ENCODE measurements at places on chromosomes 3 and 15.

DNA sequence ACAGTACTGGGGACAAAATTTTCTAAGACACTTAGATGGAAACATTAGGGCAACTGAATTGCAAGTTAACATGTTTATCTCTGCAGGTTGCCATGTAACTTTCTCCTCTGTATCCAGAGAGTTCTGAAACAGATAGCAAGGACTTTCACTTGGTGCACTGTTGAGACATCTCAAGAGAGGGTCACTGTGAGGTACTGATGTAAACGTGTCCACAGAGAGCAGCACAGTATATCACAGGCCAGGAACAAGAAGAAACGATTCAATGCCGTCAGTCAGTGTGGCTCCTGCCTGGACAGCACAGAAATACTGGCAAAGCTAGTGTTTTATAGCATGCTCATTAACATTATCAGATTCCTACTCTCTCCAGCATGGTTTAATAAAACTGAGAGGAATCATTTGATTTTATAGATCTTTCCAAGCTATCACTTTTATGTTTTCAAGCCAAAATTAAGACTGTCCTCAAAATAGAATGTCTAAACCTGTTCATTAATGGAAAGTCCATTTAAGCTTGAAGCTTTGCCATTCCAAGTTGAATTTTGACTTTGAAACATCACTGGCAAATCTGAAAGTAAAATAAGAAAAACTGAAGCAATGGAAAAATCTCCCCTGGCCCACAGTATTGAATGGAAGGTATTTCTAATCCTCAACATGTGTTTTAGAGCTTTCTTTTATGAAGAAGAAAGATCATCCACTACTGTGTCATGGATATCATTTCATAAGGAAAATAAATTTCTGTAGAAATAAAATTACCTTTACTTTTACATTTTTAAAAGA is 102.7 kb downstream of the IMPG2 start:
- DNase-seq = no peak

GRCh38 chr3:62531981-62532380 is 158.6 kb upstream of the FEZF2 start:
- DNase-seq = no peak

- DNase-seq = no peak
Measured at GRCh38 chr3:88076712-88077111, 17.7 kb downstream of the ZNF654 start.

DNA sequence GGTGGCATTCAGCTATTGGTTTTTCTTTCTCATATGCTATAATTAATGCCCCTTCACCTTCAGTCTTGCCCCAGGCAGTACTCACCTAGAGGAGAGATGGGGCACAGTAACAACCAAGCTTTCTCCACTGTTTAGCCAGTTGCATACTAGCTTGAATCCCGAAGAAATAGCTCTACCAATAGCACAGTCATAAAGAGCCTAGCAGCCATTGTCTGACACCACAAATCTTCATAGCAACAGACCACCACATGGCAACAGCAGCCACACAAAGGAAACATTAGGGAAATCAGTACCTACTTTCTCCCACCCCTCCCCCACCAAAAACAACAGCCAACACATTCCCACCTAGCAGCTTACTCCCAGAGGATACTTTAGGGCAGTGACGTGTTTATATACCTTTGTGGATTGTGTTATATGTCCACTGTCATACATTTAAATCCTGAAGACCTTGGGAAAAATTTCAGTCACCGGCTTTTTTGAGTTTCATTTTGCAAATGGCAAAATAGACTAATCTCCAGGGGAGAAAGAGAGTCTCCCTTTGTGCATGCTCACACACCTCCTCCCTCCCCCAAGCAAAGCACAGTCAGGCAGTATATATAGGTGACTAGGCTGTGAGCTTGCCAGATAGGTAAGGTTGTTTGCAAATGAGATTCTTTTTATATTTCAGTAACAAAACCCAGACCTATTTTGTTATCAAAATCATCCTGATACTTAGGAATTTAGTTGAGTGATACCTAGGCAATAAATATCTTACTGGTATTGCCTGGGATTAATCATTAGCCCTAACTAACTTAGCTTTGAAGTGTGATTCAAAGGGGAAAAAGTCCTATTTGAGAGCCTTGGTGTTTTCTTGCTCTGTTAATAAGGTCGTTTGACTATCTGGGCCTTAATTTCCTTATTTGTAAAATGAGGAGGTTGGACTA is 140.6 kb downstream of the RBPMS2 start:
- no peak for DNase-seq

GRCh38 chr15:68503213-68503612 is 71.2 kb upstream of the ITGA11 start:
- no peak for DNase-seq

GRCh38 chr3:119562307-119562961 is 3.0 kb upstream of the CD80 start:
- DNase-seq = no peak

- DNase-seq = no peak
Measured at GRCh38 chr15:51172193-51172592, 77.5 kb upstream of the TNFAIP8L3 start.

GRCh38 chr3:30170681-30171438 is 435.5 kb upstream of the TGFBR2 start:
- no peak for DNase-seq

DNA sequence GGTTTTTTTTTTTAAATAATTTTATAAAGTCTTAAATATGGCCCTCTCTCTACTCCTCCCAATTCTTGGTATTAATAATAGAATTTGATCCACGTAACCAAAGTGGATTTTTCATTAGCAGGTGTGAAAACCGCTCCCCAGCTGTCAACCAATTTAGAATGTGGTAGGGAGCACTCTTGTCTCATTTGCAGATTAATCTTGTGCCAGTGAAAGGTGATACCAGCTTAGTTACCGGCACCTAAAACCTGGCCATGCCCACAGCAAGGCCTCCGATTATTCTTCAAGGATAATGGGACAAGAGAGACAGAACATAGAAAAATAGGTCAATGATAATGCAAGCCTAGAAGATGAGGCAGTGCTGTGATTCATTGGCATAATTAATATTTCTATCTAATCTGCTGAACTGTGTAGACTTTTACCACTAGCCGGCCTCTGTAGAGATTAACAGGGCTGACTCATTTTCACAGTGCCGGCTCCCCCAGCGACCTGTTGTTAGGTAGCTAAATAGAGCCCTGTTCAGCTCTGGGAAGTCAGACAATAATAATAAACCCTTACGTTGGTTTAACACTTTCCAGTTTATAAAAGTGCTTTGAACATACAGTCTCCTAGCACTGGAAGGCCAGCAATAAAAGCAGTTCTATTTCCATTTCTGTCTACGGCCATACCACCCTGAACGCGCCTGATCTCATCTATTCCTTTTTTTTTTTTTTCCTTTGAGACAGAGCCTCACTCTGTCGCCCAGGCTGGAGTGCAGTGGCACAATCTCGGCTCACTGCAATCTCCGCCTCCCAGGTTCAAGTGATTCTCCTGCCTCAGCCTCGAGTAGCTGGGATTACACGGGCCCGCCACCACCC is 102.9 kb downstream of the SHQ1 start:
- peak; percentile 63 for DNase-seq

DNA sequence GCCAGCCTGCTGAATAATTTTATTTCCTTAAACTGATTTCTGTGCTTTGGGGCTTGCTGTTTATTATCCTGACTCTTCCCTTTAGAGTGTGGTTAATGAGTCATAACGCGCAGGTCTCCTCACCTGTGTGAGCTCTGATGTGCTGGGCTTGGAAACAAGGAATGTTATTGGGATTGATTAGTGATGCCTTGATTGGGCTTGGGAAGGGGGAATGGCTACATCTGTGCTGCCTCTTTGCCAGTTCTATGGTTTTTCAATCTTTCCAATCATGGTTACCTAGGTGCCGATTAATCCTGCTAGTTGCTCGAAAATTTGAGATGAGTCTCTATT is 161.0 kb downstream of the THSD4 start:
- no peak for DNase-seq

DNA sequence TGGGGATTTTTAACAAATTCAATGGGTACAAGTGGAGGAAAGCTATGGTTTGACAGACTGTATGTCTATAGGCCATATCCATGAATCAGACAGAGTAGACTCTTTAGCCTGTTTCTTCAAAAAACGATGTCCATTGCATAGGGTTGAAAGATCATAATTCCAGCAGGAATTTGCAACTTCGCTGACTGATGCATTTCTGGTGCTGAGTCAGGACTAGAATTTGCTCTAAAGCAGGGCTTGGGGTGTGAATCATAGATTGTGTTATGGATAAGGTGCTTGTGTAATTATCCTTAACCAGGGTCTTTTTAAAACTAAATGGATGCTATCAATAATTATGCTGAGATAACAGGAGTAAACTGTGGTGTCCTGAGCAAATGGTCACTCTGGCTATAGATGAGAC is 200.4 kb upstream of the TBC1D5 start:
- no peak for DNase-seq

GRCh38 chr3:123123716-123124616 is 57.1 kb downstream of the PDIA5 start:
- DNase-seq = peak; percentile 32

- no peak for DNase-seq
Measured at GRCh38 chr15:48625126-48625525, 20.4 kb downstream of the FBN1 start.

DNA sequence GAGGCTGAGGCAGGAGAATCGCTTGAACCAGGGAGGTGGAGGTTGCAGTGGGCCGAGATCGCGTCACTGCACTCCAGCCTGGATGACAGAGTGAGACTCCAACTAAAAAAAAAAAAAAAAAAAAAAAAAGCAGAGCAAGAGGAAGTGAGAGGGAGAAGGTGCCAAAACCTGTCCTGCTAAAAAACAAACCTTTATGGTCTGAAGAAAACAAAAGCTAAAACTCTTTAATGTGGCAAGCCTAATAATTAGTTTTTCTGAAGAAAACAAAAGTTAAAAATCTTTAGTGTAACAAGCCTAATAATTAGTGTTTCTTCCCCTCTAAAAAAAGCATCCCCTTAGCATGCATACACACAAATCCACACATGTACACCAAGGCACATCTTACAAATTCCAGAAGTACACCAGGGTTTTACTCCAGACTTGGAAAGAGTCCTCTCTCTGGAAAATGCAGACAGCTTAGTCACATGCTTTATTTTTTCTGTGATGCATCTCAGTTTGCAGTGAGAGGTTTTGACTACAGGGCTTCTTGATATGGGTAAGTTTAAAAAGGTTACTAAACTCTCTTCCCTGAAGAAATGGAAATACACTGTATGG is 65.9 kb downstream of the HACD2 start:
- no peak for DNase-seq

GRCh38 chr3:5166846-5167245 is 20.7 kb upstream of the EDEM1 start:
- DNase-seq = no peak

- no peak for DNase-seq
Measured at GRCh38 chr3:10516544-10517452, 11.4 kb upstream of the ATP2B2 start.

- DNase-seq = no peak
Measured at GRCh38 chr3:110362751-110363150, 708.9 kb upstream of the NECTIN3 start.

Measured in WERI-Rb-1 (cell line).